NCI-H524 treated with DMSO at 0.1 percent for 48 hours (cell line): ENCODE measurements at places on chromosomes 7 and 10.

GRCh38 chr10:17219024-17219423 lies 9.0 kb upstream of the VIM start:
- DNase-seq, result no peak

- no peak for DNase-seq
These were observed 8.1 kb downstream of the TRIM8 start for GRCh38 chr10:102652170-102652916.

DNA sequence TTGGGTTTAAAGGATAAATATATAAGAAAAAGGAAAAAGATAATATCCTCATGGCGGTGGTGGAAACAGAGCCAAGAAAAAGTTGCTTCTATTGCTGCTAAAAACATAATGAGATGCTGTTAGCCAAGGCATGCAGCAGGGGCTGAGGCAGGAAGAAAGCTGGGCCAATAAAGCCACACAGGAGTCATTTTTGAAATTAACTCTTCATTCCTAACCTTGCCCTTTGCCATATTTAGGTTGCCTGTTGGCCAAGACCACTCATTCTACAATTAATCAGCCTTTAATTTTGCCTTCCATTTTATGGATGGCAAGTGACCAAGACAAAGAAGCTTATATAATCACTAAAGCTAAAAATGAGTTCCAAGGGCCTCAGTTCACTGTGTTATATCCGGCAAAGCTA lies 58.2 kb downstream of the ARMH3 start:
- no peak for DNase-seq

- DNase-seq, result no peak
These were observed 13.0 kb upstream of the ANTXRL start for GRCh38 chr10:46273506-46274477.

GRCh38 chr7:77441046-77441445 lies 24.9 kb upstream of the GSAP start:
- DNase-seq, result no peak

GRCh38 chr10:112842832-112843360 lies 107.2 kb upstream of the TCF7L2 start:
- DNase-seq, result no peak

DNA sequence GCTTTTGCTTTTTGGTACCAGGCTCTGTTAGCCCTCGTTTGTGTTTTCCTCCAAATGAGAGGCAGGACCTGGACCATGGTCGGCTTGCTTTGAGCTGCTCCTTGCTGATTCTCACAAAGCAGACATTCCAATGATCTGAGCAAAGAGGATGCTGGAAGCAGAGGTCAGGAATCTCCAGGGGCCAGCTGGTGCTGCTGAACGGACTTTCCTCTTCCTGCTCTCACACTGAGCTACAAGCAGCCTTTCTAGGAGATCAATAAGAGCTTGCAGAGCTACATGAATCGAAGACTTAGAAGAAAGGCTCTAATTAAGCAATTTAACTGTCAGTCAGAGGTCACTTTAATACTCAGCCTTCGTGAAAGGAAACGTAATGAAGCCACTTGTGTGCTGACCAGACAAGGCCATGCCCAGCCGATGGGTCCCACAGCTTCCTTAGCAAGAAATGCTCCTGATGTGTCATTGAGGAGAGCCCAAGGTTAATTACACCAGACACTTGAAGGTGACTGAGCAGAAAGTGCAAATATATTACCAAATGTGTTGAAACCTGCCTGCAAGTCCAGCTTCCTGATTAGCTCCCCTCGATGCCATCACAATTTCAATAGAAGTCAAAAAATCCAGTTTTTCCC lies 151.3 kb upstream of the RSU1 start:
- no peak for DNase-seq

GRCh38 chr10:130885021-130885655 lies 426.4 kb downstream of the TCERG1L start:
- DNase-seq, result no peak

DNA sequence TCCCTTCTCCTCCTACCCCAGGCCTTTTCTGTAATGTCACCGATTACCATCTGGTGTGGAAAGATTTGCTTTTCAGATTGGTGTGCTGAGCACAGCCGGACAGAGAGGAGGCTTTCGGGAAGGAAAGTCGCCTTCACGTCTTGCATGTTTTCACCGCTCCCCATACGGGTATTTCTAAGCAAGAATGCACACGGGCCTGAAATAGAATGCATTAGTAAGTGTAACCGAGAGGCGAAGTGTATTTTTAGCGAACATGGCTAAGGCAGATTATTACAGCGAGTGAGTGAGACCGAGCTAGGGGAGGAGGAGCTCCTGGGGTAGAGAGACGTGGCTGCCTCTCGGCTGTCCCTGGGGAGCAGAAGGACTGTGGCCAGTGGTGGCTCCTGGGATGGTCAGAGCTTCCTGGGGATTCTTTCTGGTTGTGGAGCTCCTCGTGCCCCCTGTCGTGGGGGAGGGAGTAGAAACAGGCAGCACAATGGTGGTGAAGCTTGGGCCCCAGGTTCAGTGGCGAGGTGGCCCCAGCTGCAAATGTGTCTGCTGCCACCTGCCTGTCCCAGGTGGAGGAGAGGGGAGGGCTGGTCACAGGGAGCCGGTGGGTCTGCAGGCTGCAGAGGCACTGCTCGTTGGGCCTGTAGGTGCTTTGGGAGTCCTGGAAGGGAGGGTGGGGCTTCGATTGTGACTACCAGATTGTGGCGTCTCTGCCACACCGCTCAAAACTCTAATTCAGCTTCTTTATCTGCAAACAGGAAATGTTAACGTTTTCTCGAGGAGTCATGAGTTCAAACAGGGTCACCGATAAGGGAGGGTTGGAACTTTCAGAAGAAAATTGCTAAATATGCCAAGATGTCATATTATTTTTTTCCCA lies 135.8 kb downstream of the CAMK1D start:
- no peak for DNase-seq

DNA sequence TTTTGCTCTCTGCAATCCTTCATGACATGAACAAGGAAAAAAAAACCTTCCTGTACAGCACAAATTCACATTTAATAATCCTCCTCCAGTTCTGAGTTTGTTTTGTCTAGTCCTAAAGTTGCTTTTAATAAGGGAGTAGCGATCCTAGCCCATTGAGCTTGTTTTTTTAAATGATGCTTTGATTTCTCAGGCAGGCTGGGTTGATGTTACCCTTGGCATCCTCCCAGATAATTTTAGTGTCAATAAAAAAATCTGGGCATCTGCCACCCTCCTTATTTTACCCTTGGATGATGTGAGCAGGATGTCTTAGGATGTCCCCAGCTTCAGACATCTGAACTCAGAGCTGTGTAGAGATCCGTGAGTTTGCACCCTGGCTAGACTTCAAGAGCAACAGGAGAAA lies 33.9 kb upstream of the PROSER2 start:
- no peak for DNase-seq

GRCh38 chr7:50262446-50262845 lies 42.1 kb upstream of the IKZF1 start:
- no peak for DNase-seq

GRCh38 chr10:17435953-17436352 lies 18.4 kb downstream of the ST8SIA6 start:
- DNase-seq, result no peak

DNA sequence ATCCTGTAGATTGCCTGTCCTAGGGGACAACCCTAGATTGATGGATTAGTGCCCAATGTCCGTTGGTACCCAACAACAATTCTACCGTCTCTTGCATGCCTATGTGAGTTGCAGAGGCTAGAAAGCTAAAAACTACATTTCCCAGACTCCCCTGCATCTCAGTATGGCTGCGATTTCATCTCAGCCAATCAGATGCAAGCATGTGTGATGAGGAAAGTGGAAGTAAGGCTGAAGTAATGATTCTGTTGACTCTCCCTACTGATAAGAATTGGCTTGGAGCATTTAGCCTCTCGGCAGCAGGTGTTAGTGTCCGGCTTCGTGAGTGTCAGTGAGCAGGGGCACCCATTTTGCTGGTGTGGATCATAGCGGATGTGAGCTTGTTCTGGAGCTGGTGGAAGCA lies 171.9 kb downstream of the FGFR2 start:
- DNase-seq, result no peak
